ENCODE measurements at places on chromosomes 12 and 14.

DNA sequence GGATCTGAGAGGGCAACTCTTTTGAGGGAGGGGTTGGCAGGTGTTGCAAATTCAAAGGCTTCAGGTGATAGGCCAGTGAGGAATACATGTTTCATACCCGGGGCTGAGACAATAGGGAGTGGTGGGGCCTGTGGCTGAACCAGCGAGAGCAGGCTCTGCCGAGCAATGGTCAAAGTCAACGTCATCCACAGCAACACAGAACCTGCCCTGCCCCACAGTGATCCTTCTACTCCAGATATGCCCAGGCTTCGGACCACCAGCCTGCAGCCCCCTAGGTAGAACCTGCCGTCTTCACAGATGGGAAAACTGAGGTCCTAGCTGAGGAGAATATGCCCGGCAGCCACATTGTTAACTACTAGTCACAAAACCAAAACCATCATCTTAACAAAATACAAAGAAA lies 4.1 kb downstream of the SERPINA1 start:
- DNase-seq: no peak

DNA sequence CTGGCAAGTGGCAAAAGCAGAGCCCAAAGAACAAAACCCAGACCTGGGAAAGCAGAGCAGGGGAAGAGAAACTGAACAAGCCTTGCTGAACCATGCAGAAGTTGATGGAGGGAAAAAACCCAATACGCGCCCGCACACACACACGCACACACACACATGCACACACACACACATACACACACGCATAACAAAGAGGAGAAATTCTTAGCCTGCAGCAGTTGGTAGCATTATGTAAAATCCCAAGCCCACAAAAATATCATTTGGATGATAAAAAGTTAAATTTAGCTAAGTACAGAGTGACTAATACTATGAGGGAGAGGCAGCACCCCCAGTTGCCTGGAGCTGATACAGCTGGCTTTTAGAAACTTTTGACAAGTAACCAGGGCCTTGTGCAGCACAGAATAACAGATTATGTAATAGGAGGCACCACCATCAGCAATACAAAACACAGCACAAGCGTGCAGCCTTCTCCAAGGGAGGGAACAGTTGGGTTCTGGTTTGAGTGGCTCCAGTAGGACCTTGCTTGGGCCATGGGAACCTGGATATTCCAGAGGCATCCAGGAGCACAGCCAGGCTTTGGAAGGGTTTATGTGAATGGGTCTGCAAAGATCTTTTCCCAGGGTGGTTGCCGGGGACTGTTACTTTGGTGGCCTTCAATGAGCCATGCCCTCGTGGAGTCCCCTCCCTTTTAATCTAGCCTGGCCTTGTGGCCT lies 35.3 kb downstream of the PITPNM2 start:
- peak; percentile 71 for DNase-seq

DNA sequence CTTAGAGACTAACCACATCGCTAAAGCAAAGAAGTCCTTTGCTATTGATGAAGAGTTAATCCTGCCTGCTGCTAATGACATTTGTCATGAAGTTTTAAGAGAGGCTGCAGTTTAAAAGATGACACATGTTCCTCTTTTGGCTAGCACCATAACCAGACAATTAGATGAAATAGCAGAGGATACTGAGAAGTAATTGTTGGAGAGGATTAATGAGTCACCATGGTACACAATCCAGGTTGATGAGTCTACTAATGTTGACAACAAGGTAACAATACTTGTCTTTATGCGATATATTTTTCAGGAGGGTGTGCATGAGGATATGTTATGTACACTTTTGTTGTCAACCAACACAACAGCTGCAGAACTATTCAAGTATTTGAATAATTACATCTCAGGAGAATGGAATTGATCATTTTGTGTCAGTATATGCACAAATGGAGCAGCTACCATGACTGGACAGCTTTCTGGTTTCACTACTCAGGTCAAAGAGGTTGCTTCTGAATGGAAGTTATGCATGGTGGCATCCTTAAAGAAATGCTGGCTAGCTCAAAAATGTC lies 56.7 kb downstream of the LRRIQ1 start:
- peak; percentile 79 for DNase-seq

DNA sequence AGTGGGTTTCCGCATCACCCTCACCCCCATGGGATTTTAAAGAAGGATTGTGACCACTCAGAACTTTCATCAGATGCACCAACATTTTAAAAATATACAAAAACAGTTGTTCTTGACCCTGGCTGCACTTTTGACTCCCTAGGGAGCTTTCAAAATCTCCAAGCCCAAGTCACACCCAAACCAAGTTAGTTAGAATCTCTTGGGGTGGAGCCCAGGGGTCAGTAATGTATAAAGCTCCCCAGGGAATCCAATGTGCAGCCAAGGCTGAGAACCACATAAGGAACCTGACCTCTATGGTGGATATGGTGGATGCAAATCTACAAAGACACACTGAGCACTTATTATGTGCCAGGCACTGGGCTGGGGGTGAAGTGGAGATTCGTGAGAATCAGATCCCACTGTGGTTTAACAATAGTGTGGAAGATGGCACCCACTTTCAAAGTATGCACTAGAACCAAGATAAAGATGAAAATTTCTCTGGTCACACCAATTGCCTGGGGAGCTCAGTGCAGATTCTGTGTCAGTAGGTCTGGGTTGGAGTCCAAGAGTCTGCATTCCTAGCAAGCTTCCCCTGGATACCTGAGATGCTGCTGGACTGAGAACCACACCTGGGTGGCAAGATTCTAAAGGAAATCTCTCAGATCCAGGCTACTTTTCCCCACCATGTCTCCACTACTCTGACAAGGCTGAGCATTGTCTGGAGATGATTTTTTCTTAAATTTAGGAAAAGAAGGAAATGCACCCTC lies 18.9 kb upstream of the CMKLR1 start:
- no peak for DNase-seq

GRCh38 chr14:69921052-69921451 lies 41.8 kb downstream of the SMOC1 start:
- peak; percentile 35 for DNase-seq

GRCh38 chr14:101665478-101666078 lies 95.9 kb upstream of the PPP2R5C start:
- peak; percentile 52 for DNase-seq

DNA sequence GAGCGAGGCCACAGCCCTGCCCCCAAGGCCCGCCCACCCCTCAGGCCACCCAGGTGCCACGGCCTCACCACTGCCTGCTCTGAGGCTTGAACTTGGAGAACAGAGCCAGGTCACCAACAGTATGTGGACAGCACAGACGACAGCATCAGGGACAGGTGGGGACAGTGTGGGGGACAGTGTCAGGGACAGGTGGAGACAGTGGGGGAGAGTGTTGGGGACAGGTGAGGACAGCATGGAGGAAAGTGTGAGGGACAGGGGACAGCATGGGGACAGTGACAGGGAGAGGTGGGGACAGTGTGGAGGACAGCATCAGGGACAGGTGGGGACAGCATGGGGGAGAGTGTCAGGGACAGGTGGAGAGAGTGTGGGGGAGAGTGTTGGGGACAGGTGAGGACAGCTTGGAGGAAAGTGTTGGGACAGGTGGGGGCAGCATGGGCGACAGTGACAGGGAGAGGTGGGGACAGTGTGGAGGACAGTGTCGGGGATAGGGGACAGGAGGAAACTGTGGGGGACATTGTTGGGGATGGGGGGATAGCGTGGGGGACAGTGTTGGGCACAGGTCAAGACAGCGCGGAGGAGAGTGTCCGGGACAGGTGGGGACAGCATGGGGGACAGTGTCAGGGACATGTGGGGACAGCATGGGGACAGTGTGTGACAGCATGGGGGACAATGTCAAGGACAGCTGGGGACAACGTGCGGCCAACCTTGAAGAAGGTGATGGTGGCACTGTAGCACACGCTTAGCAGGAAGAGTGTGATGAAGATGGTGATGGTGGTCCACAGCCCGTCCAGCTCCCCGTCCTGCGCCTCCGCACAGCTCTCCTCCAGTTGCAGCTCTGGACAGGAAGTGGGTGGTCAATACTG lies 114.9 kb downstream of the TMEM121 start:
- no peak for DNase-seq

DNA sequence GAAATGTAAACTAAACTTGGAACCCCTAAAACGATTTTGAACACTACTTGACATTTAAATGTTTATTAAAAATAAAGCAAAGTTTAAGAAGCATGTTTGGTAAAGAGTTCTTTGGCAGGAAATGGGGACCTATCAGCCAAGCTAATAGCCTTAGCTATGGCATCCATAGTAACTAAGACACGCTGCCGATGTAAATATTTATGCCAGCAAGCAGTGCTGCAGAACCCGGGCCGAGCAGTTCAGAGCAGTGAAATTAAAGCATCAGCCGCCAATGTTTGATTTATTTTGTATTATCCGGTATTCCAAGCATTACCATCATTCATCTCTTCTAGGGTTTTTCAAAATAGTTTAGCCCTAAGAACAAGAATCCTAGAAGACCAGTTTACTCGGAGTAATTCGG lies 61.6 kb downstream of the PPP2R5C start:
- no peak for DNase-seq

DNA sequence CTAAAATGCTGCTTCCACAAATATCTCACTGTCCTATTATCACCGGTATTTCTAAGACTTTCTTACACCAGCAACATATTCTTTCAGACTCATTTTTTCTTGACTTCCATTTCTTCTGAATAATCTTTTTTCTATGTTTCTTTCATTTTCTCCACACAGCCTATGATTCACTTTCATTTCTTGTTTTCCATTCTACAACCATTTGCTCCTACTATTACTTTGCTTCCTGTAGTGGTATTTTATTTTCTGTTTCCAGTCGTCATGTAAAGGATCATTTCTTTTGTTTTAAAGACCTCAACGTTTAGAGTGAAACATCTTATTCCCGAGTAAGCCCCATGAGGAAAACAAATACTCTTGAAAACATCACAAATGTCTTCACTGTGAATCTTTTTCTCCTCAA lies 182.2 kb upstream of the MDGA2 start:
- no peak for DNase-seq

- no peak for DNase-seq
Observed at GRCh38 chr14:103112400-103113243, 10.6 kb upstream of the TNFAIP2 start.

Data from mammary epithelial cell (primary cell).